ENCODE measurements at places on chromosomes 3 and 15.
A peak's percentile ranks its signal among the peaks of the same experiment; 100 is the strongest.

DNA sequence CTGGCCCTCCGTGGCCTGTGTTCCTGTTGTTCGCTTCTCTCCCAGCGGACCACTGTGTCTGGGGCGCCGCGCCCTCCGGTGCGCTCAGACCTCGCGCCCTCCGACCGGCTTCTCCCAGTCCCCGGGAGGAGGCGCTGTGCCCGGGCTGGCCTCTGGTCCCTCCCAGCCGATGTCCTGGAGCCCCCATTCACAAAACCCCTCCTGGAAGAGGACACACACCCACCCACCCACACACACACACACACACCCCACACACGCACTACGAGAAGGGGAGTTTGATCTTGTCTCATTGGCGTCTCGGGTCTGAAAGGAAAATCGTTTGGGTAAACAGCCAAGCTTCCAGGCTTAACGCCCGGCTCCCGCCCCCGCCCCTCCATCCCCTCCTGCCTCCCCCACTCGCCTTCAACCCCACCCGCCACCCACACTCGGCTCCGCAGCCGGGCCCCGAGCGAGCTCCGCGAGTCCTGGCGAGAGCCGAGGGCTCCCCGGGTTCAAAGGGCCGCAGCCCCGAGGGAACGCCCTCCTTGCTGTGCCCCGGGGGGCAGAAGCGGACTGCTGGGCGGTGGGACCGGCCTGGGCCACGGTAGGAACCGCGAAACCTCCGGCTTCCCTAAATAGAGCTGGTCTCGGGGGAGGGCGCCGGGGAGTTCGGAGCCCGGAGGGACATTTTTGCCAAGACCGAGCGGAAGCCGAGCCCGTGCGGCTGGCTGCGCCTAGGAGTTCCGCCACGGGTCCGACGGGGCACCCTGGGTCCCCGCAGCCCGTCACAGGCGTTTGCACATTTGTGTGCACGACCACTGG is 23.6 kb downstream of the NR2F2 start:
- no peak for DNase-seq

DNA sequence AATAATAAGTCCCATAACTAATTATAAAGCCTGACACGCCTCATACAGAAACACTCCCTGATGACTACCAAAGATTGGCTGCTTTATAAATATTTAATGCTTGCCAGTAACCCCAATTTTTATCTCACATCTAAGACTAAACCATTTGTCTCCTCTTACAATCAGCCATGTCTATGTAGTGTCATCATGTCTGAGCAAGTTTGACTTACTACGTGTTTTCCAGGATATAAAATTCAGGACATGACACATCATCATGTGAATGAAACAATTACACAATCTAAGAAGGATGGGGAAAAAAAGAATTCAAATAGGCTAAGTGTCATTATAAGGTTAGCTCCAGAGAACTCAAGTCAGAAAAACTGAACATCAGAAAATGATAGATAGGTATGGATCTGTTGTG is 208.7 kb downstream of the MECOM start:
- DNase-seq = no peak

- no peak for DNase-seq
Observed at GRCh38 chr3:185781759-185782158, 43.1 kb downstream of the IGF2BP2 start.

GRCh38 chr3:171132873-171133272 is 106.4 kb upstream of the SLC2A2 start:
- no peak for DNase-seq

- DNase-seq = no peak
Observed at GRCh38 chr3:74402821-74403220, 211.6 kb downstream of the CNTN3 start.

DNA sequence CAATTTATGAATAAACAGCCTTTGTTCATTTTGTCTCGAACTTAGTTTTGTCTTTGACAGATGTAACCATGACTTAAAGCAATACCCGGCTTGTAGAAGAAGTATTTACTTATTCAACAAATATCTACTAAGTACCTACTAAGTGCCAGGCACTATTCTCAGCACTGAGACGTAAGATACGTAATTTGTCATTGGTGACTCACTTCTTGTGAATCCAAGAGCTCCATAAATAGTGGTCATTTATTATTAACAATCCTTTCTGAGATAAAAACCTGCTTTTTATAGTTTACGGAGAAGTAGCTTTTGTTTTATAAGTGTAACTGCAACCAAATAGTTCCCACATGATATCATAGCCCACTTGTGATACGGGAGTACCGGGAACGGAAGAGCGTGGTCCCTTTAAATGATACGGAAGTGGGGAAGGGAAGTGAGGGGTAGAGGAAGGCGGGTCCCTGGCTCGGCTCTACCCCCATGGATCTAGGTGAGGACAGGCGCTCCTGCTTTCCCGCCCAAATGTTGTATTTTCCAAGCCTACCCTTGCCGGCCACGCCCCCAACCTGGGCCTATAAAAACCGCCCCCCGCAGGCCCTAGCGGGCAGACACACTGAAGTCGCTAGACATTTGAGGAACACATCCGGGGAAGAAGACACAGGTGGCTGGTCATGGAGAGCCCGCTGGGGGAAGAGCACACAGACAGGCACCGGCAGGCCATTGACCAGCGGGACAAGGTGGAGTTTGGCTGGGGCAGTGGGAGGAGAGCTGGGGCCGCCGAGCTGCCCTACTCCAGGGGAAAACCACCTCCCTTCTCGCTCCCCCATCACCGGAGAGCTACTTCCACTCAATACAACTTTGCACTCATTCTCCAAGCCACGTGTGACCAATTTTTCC is at the start of gene SAMMSON:
Gene SAMMSON, plus strand, starts transcription at position 594 of the 888 bp plus-strand sequence.
- DNase-seq = no peak

DNA sequence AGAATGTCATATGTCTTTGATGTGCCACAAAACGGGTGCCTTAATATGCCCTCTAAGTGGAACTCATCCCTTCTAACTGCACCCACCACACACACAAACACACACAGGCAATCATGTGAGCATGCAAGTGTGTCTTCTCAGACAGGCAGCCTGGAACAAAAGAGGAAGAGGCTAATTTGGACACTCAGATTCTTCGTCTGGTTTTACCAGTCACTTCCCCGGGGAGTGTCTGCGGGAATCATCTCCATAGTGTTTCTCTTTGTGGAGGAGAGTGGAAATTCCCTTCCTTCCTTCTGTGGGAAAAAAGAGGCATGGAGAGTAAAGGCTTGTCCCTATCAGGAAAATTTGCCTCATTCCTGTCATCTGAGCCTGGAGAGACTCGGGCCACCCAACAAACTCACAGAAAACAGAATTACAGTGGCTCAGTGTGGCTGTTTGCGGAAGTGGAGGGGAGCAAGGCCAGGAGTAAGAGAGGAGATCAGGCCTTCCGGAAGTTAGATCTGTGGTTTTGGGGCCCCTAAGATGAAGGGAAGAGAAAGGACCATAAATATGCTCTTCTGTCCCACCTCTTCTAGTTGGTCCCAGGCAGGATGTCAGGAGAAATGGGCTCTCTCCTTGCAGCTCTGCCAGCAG is 212.6 kb upstream of the SEMA6D start:
- DNase-seq = peak; percentile 17

DNA sequence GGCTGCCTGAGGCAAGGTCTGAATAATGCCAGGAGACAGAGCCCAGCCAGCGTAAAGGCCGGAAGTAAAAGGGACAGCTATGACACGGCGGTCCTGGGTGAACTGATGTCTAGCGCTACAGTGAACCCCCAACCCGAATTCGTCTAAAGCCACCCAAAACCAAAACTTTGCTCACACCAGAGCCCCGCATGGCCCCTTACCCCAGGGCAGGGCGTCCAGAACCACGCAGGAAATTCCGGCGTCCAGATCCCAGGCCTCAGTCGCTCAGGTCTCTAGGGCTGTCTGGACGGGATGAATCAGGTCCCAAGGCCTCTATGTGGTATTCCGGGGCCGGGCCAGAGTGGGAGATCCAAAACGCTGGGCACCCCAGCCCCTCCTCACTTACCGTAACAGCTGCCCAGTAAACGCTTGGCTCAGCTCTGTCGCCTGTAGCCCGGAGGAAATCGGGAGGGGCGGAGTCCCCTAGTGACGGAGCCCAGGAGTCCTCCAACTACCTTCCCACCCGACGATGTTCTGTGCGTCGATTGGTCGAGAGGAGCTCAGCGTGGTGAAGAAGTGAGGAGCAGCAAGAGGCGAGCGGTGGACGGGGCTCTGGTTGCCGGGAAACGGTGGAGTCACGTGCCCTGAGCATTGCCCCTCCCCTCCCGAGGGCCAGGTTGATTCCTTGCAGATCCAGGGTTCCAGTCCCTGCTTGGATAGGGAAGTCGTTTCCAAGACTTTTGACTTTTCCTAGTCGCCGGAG is at the start of gene CCDC32:
Gene CCDC32, minus strand, starts transcription at position 452 of the 742 bp plus-strand sequence. CDS start 2,027 bp downstream, outside the sequence.
- peak; percentile 98 for DNase-seq

DNA sequence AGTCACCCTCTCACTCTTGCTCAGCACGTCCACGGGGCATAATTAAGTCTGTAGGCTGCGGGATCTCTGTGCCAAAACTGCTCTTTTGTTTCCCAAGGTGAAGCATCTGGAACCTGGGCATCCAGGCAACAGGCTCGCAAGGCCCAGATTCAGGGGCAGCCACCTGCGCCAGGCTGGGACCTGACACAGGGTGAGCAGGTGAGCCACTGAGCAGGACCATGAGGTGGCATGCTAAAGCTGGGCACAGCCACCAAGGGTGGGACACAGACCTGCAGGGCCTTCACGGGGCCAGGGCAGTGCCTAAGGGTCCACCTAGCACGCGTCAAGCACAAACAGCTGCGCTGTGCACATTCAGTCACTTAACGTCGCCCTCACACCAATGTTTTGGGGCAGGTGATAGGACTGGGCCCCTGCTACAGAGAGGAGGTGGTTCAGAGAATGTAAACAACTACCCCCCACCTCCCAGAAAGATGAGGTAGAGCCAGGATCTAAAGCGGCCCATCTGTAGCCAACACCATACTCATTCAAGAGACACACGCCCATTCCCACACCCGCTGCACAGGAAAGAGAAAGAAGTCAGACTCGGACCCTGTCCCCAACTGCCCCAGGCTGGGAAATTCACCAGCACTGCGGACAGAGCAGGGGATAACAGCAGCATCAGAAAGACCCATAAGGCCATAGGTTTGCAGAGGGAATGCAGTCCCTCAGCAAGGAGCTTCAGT is 16.3 kb downstream of the XXYLT1 start:
- no peak for DNase-seq

- no peak for DNase-seq
Observed at GRCh38 chr3:170714122-170714521, 128.2 kb upstream of the SLC7A14 start.

- no peak for DNase-seq
Observed at GRCh38 chr3:166422556-166422955, 585.3 kb upstream of the BCHE start.

DNA sequence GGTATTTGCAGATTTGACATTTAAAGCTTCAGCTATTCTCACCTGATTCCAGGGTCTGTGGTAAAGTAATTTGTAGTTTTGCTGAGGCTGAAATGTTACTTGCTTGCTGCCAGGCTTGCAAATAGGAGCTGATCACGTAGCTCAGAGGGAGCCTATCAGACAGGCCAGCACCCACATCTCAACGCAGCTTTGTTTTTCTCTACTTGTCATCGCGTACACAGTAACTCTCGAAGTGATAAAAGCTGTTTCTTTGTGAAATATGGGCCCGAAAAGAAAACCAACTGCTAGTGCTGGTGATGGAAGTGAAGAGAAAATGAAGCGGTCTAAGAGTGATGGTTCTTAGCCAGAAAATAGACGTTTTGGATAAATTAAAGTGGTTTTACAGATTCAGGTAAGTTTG is 23.4 kb downstream of the RAB5A start:
- DNase-seq = no peak

DNA sequence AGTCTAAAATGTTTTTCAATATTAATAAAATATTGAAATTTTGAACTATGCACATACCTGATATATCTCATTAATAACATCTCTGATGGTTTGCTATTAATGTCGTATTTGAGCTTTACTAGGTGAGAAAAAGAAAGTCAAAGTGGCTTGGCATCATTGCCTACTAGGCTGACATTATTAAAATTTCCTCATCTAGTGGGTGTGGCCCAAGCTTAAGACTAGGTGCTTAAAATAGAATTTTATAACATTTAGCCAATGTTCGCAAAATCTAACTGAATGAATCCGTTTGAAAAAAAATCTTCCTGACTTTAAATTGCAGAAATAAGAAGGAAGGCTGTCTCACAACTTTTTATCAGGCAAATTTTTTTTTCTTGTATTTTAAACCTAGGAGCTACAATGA is 46.1 kb downstream of the ABI3BP start:
- DNase-seq = no peak

- no peak for DNase-seq
Observed at GRCh38 chr15:77440378-77440999, 19.8 kb downstream of the HMG20A start.

- DNase-seq = no peak
Observed at GRCh38 chr3:171192176-171192854, 165.8 kb upstream of the SLC2A2 start.

DNA sequence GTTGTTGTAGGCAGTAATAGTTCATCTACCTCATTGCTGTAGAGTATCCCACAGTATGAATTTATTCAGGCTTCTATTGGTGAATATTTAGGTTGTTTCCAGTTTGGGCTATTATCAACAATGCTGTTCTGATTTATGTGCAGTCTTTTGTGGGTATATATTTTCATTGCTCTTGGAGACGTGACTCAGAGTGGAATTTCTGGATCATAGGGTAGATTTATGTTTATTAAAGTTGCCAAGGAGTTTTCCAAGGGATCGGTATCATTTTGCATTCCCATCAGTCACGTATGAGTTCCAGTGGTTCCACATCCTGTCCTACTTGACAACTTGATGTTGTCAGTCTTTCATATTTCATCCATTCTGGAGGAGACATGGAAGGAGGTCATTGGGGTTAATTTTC is 8.4 kb upstream of the HRH1 start:
- no peak for DNase-seq

DNA sequence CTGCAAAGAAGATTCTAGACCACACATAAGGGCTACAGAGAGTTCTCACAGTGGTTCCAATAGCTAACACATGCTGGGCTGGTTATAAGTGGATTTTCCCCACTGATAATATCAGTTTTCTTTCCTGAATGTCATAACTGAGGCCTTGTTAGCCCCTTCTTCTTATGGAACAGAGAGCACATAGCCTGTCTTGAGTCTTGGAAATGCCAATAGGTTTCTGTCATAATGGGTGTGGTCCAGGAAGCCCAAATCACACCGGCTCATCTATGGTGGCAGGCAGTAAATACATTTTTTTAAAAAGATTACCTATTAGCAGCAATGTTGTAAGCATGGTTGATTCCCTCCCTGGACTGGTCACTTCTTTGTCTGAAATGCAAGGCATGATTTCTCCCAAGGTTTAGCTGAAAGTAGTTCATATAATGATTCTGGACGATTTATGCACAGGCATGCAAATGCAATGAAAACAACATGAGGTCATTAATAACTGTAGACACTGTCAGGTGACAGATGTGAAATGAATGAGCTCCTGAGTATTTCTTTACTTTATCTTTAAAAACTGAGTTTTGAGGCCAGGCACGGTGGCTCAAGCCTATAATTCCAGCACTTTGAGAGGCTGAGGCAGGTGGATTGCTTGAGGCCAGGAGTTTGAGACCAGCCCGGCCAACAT is 67.2 kb upstream of the ATP2C1 start:
- DNase-seq = no peak

- DNase-seq = peak; percentile 66
Observed at GRCh38 chr15:68819495-68820294, 1.0 kb downstream of the ANP32A start.

DNA sequence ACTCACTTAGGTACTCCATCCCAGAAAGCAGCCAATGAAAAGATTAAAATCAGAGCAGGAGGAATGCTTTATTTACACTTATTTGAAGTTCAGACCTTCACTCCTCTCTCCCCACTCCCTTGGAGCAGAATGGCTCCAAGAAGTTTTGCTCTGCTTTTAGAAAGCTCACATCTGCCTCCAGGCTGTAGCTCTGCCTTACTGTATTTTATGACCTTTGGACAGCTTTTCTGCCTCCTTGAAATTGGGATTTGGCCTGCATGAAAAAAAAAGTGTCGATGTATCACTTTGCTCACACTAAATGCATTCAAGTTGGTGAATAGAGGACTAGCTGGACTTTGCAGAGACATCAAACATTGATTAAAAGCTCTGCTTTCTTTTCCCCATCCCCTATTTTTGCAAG is 95.3 kb downstream of the SLC9A9 start:
- no peak for DNase-seq

All from hippocampal formation (tissue), 2 donors.